Retina (tissue), 1 donor: ENCODE measurements at places on chromosomes 3 and 15.

- no peak for DNase-seq
Observed at GRCh38 chr15:77531191-77532000, 101.3 kb downstream of the LINGO1 start.

DNA sequence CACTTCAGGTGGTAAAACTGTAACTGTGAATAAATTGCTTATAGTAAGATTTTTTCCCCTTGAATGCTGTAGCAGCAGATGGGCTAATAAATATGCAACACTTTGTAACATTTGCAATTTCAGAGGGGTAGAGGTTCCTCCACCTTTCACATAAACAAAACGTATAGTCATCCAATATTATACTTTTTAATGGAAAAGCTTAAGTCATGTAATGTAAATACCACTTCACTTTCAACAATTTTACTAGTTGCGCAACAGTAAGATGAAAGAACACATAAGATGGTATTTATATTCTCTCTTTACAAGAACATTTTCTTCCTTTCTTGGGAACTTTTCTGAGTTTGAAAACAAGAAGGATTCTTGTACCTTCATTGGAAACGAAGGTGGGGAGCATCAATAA lies 56.6 kb upstream of the FAM3D start:
- no peak for DNase-seq

DNA sequence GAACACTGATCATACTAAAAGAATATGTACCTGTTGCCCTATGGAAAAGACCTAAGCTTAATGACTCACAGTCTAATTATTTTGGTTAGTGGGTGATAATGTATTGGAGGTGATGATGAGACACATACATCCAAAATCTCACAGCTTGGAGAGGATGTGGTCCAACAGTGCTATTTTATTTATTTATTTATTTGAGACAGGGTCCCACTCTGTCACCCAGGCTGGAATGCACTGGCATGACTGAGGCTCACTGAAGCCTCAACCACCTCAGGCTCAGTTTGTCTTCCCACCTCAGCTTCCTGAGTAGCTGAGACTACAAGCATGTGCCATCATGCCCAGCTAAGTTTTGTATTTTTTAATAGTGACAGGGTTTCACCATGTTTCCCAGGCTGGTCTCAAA lies 35.0 kb downstream of the LPP start:
- no peak for DNase-seq

DNA sequence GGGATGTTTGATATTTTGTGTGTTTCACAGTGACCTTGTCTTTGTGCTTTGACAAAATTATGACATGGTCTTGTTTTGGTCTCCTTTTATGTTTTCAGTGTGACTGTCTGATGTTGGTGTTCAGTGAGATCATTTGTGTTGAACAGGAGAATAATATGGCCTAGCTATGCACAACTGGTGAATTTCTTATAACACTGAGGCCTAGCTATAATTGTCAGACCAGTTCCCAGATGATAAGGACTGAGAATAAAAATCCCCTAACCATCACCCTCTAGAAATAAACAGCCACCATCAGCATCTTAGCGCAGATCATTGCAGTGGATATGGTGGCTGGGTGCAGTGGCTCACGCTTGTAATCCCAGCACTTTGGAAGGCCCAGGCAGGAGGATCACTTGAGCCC lies 66.8 kb upstream of the LIMD1 start:
- DNase-seq = no peak

DNA sequence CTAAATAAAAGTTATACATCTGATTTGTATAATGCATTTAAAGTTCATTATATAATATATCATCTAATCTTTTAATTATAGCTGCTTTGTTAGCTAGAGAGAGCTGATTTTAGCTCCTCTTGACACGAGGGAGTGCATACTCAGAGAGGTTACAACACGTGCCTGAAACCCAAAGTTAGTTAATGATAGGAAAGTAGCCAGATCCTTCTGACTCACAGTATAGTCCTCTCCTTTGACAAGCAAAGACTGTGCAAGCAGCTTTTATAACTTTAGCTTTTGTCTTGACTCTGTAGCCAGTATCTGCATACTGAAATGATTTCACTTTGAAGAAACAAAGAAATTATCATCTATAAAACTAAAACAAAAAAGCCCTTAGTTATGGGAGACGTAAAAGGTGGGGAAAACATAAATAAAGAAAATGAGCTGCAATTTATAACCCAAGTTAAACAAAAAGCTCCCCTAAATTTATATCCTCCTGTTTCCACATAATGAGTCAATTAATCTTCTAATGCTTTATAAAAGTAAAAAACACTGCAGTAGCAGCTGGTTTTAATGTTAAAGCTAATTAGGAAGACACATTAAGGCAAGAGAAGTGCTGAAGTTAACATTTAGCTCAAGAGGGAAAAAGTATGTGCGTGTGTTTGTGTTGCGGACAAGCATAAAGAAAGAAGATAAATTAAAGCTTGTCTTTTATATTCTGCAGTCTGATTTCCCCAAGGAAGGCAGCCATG lies 13.1 kb downstream of the GABRR3 start:
- DNase-seq = no peak

DNA sequence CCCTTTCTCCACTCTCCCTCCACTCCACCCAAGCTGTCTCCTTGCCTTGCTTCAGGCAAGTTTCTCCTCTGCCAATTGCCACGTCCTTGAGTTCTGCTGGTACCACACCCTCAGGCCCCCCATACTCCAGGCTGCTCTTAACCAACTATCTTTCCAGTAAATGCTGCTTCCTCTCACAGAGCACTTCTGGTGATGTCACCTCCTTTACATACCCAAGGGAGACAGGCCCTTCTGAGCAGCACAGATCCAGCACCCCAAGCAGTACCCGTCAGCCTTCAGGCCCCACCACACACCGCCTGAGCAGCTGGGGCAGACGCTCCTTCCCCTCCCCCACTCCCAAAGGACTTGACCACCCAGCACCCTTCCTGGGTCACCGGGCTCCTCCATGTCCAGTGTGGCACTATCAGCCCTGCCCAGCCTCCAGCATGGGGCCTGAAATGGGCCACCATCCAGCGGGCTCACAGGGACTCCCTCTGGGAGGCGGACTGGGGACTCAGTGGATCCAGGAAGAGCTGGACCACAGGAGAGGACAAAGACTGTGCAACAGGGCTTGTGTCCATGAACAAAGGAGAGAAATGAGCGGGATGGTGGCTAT lies 50.2 kb downstream of the KLF15 start:
- DNase-seq = no peak

- DNase-seq = no peak
Observed at GRCh38 chr3:50010959-50011358, 71.0 kb downstream of the RBM6 start.

DNA sequence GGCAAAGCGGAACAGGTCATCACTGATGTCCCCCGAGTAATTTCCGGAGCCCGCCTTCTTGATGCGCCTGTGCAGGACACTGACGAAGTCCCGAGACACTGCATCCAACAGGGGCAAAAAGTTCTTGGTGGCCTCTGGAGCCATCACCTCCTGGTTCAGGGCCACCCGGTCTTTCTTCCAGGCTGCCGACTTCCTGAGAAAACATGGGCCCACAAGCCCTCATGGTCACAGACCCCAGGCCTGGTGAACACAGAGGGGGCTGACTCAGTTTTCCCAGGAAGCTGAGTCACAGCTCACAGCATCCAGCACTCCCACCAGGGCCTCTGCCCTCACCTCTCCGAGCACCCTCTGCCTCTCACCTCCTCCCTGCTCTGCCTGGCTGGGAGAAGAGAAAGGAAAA lies 22.4 kb downstream of the CYP11A1 start:
- no peak for DNase-seq

- no peak for DNase-seq
Observed at GRCh38 chr3:113783463-113783862, 36.6 kb downstream of the ATP6V1A start.

DNA sequence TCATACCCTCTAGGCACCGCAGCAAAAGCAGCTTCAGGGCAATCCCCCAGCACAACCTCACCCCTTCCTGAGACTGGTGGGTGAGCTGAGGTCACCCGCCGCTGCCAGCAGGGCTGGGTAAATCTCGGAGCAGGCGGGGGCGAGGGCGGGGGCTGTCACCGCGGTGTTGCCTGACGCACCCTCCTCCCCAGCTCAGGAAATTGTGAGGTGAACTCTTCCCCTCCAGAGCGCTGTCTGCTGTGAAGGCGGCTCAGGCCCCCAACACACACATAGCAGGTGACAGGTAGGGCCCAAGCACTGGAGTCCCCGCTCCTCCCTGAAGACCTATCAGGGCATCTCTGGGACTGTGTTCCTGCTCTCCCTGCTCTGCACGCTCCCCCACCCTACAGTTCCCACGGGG lies 30.2 kb upstream of the FURIN start:
- DNase-seq = no peak

- no peak for DNase-seq
Observed at GRCh38 chr15:64444836-64445235, 15.5 kb upstream of the ZNF609 start.

- DNase-seq = no peak
Observed at GRCh38 chr3:32246079-32246675, 7.7 kb downstream of the CMTM8 start.

DNA sequence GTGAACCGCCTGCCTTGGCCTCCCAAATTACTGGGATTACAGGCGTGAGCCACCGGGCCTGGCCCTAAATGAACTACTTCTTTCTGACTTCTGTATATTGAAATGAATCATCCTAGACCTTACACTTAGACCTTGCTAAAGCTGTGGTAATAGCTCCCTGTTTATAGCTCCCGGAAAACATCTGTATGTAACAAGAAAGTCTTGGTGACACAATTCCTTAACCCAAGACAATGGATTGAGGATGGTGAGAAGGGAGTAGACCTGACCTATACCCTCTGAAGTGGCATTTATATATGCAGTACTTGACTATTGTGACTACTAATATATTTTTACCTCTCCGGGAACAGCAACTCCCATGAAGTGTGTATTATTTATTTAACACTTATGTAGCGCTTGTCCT lies 48.0 kb upstream of the TBL1XR1 start:
- DNase-seq = no peak

GRCh38 chr3:66265649-66266048 lies 44.8 kb downstream of the SLC25A26 start:
- no peak for DNase-seq

- no peak for DNase-seq
Observed at GRCh38 chr3:52399593-52399992, 45.3 kb downstream of the SEMA3G start.

GRCh38 chr3:189702066-189702646 lies 71.0 kb downstream of the TP63 start:
- no peak for DNase-seq

- no peak for DNase-seq
Observed at GRCh38 chr15:44084770-44085169, 110.3 kb downstream of the FRMD5 start.

- DNase-seq = no peak
Observed at GRCh38 chr3:188594139-188594538, 440.2 kb downstream of the LPP start.

GRCh38 chr3:14609941-14610340 lies 41.6 kb upstream of the CCDC174 start:
- no peak for DNase-seq

GRCh38 chr3:5086708-5087107 lies 35.4 kb upstream of the ARL8B start:
- DNase-seq = no peak

DNA sequence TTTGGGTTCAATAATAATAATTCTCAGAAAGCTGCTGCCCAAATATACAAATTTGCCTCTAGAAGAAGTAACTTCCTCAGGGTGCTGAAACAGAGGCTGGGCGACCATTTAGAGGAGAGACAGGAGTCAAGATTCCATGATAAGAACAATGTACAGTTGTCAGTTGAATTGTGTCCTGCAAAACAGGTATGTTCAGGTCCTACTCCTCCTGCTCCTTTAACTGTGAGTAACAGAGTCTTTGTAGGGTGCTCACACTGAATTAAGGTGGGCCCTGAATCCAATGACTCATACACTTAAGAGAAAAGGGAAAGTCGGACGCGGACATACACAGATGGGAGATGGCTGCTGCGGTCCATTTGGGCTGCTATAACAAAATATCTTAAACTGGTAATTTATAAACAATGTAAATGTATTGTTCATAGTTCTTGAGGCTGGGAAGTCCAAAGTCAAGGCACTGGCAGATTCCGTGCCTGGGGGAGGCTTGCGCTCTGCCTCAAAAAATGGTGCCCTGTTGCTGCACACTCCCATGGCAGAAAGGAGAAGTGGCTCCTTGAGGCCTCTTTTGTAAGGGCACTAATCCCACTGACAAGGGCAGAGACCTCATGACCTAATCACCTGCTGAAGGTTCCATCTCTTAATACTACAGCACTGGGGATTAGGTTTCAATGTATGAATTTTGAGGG lies 55.1 kb downstream of the MB21D2 start:
- no peak for DNase-seq

- no peak for DNase-seq
Observed at GRCh38 chr15:41183581-41183980, 47.0 kb downstream of the EXD1 start.

DNA sequence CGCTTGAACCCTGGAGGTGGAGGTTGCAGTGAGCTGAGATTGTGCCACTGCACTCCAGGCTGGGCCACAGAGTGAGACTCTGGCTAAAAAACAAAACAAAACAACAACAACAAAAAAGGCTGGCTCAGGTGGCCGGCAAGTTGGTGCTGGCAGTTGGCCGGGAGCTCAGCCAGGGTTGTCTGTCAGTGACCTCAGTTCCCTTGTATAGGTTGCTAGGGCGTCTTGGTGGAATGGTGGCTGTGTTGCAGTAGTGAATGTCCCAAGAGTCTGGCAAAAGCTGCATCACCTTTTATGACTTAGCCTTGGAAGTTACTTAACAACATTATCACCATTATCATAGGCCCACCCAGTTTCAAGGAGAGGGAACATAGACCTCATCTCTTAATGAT lies 40.6 kb downstream of the ASB7 start:
- DNase-seq = no peak

GRCh38 chr3:113259196-113259595 lies 47.8 kb downstream of the BOC start:
- DNase-seq = no peak

DNA sequence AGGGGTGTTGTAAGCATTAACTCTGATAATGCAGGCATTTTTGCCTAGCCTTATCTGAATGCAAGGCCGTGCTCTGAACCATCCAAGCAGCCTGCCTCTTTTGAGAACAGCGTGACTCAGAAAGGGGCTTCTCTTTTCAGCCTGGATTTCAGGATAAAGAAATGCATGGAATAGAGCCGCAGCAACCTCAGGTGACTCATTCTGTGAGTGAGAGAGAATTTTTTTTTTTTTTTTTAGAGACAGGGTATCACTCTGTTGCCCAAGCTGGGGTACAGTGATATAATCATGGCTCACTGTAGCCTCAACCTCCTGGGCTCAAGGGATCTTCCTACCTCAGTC lies 20.6 kb upstream of the PDE8A start:
- DNase-seq = no peak

DNA sequence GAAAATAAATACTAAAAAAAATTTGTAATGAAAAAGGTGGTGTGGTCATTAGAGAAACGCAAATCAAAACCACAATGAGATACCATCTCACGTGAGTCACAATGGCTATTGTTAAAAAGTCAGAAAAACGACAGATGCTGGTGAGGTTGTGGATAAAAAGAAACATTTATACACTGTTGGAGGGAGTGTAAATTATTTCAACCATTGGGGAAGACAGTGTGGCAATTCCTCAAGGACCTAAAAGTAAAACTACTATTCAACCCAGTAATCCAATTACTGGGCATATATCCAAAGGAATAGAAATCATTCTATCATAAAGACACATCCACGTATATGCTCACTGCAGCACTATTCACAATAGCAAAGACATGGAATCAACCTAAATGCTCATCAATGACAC lies 120.3 kb downstream of the MYO9A start:
- DNase-seq = no peak
